H9 (cell line): ENCODE measurements at places on chromosomes 3 and 15.
A peak's percentile ranks its signal among the peaks of the same experiment; 100 is the strongest.

DNA sequence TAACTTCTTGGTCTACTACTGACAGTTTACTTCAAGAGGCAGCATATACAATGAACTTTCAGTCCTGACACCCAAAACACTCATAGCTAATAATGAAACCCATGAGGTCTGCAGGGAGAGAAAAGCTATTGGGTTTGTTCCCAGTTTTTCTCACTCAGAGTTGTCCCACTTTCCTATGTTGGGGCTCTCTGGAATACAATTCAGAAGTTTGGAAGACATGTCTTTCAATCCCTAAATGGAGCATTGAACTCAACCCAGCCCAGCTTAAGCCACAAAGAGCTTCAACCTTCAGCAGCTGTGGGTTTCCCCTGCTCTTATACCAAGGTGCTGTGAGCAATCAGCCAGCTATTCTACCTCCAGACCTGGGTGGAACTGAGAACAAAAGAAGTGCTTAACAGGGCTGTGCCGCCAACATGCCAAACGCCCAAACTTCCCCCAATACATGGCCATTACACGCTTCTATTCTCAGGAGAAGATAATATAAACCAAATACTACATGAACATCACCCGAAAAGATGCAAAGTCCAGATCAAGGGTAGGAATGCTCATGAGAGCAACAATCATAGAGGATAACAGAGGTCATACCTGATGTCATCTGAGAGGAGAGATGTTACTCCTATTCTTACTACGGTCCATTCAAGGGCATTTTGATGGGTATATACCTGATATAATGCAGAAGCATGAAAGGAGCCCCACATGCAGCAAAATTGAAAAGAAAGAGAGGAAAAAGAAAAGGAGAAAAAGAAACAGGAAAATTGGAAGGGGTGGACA lies 131.2 kb upstream of the TGFBR2 start:
- DNase-seq: no peak

DNA sequence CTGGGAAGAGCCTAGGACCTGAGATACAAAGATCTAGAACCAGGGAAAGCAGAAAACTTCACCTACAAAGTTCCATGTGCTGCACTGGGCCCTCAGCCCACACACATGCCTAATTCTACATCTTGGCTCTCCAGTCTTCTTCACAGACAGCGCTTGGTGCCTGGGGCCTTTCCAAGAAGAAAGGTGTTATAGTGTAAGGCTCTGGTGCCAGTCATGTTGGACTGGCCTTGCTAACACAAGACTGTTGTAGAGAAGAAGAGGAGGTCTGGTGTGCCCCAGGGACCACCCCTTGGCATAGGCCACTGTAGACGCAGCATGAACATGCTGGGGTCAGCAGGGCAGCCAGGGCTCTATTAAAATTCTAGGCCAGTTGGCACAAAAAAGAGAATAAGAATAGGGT lies 226.2 kb upstream of the CTNNB1 start:
- DNase-seq: no peak

DNA sequence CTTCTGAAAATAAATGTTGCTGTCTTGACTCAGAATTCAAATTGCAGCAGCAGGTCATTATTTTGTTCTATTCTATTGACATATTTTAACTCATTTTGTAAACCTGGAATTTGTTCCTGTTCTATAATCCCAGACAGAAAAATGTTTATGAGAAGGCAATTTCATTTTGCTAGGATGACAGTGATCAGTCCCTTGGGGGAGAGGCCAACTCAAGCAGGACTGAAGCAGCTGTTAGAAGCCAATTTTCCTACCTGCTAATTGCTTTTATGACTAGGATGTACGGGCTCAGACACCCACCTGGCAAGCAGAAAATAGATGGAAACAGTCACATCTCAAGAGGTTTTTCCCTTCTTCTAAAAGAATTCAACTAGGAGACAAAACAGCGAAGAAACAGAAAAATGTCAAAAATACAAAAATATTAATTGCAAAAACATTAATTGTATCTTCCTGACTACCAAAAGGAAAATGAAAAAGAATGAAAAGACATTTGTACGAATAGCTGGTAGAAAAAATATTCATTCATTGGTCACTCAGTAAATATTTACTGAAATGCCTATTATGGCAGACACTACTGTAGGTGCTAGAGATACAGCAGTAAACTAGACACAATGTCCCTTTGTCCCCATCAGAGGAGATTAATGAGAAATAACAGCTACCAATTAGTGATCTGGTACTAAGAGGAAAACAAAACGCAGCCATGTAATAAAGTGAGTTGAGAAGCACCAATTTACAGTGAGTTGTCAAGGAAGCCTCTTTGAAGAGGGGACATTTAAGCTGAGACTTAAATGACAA lies 73.5 kb downstream of the PEAK1 start:
- DNase-seq: no peak

- no peak for DNase-seq
These were observed 273.2 kb downstream of the MECOM start for GRCh38 chr3:169390271-169390670.

DNA sequence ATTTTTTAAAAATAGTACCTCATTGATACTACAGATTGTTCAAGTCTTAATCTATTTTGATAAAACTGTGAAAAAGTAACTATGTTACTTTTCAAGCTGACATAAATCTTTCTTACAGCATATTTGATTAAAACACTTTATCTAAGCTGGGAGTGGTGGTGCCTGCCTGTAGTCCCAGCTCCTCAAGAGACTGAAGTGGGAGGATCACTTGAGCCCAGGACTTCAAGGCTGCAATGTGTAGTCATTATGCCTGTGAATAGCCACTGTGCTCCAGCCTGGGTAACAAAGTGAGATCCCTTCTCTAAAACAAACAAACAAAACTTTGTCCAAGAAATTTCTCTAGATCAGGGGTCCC lies 59.6 kb upstream of the NEDD4 start:
- no peak for DNase-seq

DNA sequence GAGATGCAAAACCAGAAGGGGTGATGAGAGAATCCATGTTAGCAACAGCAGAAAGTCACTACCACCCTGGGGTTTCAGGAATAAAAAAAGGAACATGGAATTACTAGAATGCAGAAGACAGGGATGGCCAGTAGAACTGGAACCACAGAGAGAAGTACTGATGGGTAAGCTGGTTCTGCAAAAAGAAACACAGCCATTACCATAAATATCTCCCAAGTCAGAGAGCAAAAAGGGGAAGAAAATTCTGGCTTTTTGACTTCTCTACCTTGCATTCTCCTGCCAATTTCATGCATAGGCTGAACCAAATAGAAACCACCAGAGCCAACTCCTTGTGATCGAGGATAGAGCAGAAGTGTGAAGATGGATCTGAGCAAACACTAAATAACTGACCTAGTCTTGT lies 550.4 kb upstream of the NAALADL2 start:
- DNase-seq: no peak

- DNase-seq: no peak
These were observed 14.7 kb upstream of the RHO start for GRCh38 chr3:129513705-129514104.

DNA sequence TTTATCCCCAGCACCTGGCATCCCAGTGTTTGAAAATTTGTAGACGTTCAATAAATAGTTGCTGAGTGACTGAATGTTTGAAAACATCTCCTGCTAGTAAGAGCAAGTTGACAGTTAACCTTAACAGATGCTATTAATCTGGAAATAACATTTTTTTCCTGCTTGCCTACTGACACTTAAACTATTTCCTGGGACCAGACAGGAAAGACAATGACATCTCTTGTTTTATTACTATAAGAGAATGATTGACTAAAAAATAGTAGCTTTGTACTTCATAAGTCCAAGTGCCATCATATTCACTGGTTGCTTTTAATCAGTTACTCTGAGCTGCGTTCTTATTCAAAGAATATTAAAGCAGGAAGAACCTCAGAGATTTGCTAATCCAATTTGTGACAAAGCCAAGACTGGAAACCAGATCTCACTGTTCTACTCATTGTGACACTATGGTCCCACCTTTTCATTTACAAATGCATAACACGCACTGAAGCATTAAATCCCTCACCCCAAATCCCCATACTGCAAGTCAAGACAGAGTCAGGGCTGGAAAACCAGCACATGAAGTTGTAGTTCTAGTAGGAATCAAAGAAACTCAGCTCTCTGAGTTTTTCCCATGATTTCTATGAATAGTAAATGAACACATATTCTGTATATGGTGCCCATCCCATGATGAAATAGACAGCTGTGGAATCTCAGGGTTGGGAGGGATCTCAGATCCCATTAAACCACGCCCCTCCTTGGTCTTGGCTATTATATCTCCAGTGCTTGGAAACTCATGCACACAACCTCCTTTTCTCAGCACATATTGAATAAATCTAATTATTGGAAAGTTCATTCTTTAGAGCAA lies 212.7 kb upstream of the P2RY1 start:
- no peak for DNase-seq

- DNase-seq: peak; percentile 71
These were observed at the start of gene FBLN2 for GRCh38 chr3:13548696-13549622. TSS of gene FBLN2 (plus strand) at chr3:13549125. CDS start at chr3:13570356, 21,231 bp downstream.

DNA sequence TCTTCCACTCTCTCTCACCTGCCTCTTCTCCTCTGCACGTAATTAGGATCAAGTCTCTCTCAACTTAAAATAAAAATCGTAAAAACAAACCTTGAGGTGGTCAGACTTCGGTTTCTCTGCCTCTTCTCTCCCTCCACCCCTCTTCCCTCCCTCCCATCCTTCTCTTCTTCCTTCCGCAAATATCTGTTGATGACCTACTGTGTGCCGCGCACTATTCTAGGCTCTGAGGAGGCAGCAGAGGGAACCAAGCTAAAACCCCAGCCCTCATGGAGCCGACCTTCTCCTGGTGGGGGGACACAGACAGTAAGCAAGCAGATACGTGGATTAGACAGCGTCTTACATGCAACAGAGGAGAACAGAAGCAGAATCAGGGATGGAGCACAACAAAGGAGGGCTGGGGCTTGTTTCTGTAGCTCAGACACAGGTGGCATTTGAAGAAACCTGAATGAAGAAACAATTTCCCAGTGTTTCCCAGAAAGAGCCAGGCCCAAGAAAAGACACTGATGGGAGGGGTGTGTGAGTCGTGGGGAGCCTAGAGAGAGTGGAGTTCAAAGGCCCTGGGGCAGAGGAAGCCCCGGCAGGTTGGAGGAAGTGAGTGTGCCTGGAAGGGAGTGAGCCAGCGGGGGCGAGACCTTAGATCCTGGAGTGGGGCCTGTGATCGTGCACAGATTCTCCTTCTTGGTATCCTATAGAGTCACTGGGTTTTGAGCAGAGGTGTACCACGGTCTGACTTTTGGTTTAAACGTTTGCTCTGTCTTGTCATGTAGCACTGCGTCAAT lies 80.5 kb downstream of the TOP2B start:
- DNase-seq: no peak

- DNase-seq: no peak
These were observed 417.4 kb upstream of the DPH6 start for GRCh38 chr15:35963326-35963725.

- DNase-seq: peak; percentile 20
These were observed 4.8 kb upstream of the PLXNB1 start for GRCh38 chr3:48434591-48435222.

- DNase-seq: no peak
These were observed 3.4 kb downstream of the TSC22D2 start for GRCh38 chr3:150411546-150411945.

DNA sequence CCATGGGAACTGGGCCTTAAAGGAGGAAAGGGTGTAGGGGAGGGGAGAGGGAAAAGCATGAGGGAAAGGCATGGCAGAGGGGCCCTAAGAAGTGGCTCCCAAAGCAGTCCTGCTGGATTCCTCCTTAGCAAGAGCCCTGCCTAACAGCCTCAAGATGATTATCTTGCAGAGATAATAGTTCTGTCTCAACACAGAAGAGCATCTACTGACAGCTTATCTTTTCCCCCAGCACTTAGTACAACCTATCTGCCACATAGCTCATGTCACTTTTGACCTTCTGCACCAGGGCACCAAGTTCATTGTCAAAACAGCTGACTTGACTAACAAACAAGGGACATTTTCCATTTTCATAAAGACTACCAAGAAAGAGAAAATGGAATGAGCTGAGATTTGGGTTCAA lies 86.3 kb downstream of the ANP32A start:
- DNase-seq: no peak

GRCh38 chr15:95017666-95018328 lies 786.4 kb downstream of the MCTP2 start:
- peak; percentile 44 for DNase-seq

- DNase-seq: no peak
These were observed 57.2 kb downstream of the NIPA2 start for GRCh38 chr15:22895465-22896190.

GRCh38 chr3:128480278-128480677 lies 12.7 kb downstream of the GATA2 start:
- no peak for DNase-seq

GRCh38 chr15:88792342-88793282 lies 10.6 kb upstream of the ACAN start:
- no peak for DNase-seq

DNA sequence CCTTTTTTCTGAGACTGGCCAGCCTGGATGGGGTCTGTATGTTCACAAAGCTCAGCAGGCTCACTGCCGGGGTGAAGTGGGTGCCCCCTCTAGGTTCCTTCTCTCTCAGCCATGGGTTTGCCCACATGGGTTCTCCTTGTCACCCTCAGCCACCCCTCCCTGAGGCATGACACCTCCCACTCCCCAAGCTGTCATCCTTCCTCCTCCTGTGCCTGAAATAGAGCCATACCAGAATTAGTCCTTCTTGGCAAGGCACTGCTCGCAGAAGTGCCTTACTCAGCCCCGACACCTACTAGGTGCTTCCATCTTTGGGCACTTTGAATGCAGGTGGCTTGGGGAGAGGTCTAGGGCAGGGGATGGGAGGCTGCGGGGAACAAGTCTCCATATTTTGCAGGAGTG lies 62.9 kb upstream of the SEC13 start:
- DNase-seq: no peak

DNA sequence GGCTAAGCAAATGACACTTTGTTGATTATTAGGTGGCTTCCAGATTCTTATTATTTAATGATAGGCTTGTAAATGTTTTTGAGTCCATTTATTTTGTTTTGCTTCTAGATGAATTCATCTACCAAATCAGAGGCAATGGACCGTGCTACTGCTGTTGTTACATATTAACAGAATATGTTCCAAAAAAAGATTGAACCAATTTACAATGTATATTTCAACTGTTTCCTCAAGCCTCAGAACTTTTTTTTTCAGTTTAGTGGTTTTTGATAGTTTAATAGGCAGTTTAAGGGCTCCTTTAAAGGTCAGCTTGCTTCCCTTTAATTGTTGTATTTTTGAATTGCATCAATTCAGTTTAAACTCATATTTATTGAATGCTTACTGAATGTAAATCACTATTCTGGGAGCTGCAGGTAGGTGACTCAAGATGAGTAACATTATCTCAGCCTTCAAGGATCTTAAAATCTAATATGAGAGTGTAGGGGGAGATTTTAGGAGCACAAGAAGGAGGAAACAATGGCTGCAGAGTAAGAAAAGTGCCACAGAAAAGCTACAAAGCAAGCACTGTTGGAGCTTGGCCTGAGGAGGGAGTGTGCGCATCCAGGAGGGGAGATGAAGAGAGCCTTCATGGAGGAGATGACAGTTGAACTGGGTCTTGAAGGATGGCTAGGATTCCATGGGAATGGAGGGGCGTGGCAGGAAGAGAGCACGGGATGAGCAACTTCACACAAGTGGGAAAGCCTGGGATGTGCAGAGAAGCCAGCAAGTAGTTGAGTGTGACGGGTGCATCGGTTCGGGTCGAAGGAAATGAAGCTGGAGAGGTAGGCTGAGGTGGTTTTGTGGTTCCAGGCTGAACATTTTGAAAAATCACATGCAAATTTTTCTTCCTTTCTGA lies 14.7 kb downstream of the MAP2K1 start:
- peak; percentile 37 for DNase-seq
